Cerebellar nuclear complex (tissue), 1 donor: ENCODE measurements at places on chromosomes 4 and X.

- DNase-seq: no peak
Observed at GRCh38 chrX:33831211-33831610, 300.9 kb downstream of the FAM47A start.

DNA sequence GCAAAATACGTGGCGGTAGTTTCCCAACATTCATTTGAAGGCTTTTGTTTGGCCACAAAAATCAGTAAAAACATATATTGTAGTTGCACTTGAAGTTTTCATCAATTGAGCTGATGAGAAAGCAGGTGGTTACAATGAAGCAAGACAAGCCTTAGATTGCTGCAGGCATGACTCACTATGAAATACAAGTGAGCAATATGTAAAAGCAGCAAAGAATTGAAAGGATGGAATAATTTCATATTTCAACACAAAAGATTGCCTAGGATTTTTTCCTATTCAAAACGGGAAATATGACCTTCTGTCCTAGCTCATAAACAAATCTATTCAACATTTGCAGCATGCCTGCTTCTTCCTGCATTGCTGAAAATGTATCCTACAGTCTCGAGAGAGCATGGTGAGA, 190.9 kb upstream of the BANK1 start:
- no peak for DNase-seq

GRCh38 chrX:80011522-80011921, 3.0 kb upstream of the TBX22 start:
- DNase-seq: no peak

DNA sequence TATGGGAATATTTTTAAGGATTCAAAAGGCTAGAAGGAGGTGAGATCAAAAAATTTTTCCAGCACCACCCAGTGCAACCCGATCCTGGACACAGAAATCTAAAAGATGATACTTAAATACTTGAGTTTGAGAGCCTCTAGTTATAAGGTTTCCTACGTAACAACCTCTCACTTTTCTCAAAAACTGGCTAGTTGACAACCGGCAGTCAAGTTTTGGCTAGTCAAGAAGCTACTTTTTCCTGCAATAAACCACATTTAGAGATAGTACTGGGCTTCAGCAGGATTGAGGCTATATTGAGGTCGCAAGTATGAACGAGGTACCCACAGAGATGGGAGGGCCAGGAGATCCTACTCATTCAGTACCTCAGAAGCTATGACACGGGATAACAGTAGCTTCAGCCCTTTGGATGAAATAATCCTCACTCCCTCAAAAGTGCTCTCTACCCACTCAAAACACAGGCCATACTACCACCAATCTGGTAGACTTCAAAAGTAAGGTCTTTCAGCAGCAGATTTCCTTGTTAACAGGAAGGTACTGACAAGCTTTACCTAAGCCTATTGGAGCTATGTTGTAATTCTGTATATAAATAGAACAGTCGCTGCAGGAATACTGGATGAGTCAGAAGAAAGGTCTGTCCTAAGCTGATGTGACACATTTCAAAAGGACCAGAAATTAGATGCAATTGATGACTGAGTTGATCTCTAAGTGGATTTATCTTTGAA, 1.5 kb upstream of the TSPAN5 start:
- DNase-seq: peak; percentile 39

DNA sequence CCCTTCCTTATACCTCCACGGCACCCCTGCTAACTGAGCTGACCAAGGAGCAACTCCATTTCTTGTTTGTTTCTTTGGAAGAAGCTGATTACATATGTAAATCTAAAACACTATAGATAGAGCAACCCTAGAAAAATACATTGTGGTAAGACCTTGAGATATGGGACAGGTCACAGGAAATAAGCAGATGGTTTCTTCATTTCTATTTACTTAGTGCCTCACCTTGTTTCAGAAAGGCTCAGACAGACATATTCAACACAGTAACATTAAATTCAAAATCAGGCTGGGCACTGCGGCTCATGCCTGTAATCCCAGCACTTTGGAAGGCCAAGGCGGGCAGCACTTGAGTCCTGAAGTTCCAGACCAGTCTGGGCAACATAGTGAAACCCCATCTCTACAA, 47.3 kb downstream of the IRF2 start:
- DNase-seq: no peak

DNA sequence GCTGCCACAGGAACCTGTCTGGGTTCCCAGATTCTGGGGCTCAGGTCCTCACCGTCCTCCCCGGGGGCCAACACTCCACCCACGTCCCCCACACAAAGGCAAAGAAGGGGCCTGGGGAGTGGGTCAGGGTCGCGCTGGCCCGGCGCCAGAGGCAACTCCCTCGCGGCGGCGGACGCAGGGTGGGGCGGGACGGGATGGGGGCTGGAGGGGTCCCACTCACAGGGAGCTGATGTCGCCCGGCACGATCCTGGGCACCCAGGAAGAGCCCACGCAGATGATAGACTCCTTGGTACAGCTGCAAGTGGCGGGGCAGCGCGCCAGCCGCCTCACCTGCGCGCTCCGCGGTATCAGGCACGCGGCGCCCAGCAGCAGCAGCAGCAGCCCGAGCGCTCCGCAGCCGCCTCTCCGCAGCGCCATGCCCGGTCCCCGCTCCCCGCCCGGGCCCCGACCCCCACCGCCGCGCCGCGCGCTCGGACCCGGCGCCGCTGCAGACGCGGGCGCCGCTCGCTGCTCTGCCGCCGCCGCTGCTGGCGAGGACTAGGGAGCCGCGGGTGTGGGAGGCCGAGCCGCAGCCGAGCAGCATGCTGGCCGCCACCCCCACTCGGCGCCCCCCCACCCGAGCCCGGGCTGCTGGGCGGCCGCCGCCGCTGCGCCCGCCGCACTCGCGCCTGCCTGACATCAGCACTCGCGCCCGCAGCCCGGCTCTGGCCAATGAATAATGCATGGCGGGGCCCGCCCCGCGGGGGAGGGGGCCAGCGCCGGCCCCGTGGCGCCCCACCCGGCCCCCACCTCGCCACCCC, at the start of gene LGI2:
Gene LGI2, minus strand, starts transcription at position 670 of the 800 bp plus-strand sequence. Its CDS starts 253 bp downstream, at position 417.
- no peak for DNase-seq

DNA sequence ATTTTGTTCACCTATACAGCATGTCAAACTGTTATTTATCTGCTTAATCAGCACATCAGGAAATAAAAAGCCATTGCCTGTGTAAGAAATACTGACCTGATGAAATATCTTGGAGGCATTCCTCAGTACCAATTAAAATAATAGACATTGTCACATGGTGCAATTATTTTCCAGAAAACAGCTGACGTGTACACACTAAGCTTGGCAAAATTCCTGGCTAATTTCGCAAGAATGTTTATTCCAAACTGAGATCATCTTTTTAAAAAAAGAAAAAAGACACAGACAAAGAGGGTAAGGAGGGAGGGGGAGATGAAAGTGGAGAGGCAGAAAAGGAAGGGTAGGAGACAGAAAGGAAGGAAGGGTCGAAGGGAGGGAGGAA, 61.9 kb upstream of the NFKB1 start:
- DNase-seq: no peak

GRCh38 chr4:25346913-25347312, 30.1 kb upstream of the ANAPC4 start:
- no peak for DNase-seq

DNA sequence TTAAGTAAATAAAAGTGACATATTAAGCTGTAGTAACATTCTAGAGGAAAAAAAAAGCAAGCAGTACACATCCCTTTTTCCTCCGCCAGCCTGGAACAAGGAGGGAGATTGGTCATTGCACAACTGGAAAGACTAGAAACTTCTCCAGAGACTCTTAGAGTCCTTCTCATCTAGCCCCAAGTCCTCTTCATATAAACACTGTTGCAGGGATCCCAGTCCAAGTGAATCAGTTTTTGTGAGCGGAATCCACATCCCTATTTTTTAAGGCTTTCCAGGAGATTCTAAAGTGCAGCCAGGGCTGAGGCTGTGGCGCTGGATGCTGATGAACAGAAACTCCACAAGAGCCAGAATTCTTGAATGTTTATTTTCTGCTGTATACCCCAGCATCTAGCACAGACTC, 23.8 kb downstream of the REELD1 start:
- DNase-seq: no peak

DNA sequence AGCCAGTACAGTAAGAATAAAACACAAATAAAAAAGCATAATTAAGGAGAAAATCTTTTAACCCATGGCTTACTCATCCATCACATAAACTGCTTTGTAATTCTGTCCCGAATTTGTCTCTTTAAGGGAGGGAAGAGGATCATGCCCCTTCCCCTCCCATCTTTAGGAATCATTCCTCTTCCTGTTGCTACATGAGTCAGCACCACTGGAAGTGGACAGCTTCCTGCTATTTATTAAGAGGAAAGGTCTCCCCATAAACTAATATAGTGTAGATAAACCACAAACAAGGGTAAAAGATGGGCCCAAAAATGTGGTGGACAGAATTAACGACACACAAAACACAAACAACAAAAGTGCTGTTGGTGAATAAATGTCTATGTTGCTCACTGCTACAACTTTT, 75.8 kb downstream of the PPP3CA start:
- DNase-seq: no peak

GRCh38 chr4:159566786-159567185, 463.9 kb downstream of the RAPGEF2 start:
- no peak for DNase-seq

DNA sequence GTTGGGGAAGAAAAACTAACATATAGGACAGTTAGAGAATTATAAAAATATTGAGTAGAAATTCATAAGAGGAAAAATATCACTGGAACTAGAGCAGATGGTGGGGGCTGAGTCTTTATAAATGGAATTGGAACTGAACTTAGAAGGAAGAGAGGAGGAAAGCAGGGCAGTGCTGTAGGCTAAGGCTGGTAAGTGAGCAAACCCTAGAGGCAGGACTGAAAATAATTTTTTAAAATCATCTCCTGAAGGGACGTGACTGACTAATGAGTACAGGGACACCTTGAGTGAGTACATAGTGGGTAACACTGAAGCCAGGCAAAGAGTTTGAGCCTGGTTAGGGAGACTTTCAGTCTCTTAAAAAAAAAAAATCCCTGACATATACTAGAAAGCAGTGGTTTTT, 63.3 kb downstream of the GALNT7 start:
- DNase-seq: no peak

GRCh38 chr4:2817137-2817536, 24.3 kb downstream of the SH3BP2 start:
- no peak for DNase-seq

GRCh38 chrX:21723084-21723483, 34.8 kb downstream of the SMPX start:
- no peak for DNase-seq

DNA sequence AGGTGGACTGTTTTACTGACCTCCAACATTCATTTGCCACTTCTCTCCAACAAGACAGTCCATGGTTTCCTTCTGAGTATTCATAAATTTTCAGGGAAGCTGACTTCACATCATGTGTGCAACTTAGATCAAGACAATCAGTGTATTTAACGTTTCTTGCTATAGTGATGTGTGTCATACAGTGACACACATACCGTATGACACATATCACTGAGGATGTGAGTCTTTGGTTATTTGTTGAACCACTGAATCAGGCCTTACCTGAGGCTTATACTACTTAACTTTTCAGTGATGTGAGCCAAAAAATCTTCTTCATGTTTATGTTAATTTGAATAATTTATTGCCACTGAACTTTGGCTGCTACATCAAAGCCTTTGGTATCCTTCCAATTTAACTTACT, 166.8 kb downstream of the BMPR1B start:
- no peak for DNase-seq

DNA sequence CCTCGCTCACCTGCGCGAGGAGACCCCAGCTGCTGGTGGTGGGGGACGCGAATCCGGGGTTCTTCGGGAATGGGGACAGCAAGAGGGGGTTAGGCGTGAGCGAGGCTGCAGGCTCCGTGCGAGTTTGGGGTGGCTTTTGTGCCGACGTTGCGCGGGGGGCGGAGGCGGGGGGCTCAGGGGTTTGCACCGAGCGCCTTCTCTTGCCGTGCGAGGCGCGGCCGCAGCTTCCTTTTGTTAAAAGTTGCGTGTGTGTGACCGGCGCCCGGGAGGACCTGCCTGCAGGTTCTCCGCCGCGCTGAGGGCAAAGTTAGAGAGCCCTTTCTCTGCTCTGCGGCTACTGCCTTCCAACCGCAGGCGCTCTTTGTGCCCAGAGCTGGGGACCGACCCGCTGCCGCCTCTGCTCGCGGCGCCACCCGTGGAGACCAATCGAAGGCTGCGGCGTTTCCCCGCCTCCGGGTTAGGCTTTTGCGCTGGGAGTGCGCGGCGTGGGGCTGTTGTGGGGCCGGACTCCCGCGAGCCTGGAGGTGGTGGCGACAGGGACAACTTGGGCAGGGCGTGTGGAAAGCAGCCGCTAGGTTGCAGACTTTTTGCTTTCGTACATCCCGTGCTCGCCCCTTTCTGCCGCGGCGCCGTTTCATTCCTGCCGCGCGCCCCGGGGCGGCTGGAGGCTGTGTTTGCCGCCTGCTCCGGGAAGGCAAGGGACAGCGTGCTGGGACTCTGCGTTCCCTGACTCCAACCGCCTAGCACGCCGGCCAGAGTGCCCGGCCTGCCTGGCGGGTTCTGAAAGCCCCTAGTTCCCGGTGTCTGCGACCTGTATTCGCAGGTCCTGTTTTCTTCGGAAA, 716 bp downstream of the KIT start:
- DNase-seq: no peak

- no peak for DNase-seq
Observed at GRCh38 chrX:136797787-136798186, 17.1 kb upstream of the ARHGEF6 start.

GRCh38 chrX:145631461-145631951, 186.1 kb upstream of the SLITRK2 start:
- no peak for DNase-seq

DNA sequence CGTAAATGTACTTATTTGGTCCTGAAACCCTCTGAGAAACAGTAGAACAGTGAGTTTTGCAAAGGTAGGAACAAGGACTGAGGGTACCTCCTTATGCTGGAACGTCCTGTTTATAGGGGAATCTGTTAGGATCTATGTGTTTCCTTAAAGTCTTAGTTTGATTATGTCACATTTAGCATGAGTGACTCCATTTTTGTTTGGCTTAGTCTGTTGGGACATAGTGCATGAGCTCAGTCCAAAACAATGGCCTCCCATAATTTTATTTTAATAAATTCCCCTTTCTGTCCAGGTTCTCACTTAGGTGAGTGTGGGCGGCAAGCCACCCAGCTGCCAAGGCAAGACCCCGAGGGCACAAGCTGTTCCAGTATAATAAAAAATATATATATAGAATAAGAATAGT, 27.7 kb downstream of the HTT-AS start:
- DNase-seq: no peak

DNA sequence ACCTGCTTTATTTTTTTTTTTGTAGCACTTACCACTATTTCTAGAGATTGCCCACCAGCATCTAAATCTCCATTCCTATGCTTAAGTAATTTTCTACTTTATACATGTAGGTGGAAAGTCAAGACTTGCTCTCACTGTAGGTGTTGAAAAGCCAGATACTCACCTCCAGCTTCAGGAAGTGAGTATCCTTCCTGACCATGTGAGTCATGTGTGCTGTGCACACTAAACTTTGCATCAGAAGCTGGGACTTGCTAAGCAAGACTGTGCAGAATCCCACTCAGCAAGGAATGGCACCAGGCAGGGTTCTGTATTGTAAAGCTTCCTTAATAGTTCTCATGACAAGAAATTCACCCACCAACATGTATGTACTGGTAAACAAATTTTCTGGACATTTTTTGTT, 151.8 kb downstream of the POU4F2 start:
- no peak for DNase-seq
